RCC 7860 (cell line): ENCODE measurements at places on chromosomes 12 and 14.

DNA sequence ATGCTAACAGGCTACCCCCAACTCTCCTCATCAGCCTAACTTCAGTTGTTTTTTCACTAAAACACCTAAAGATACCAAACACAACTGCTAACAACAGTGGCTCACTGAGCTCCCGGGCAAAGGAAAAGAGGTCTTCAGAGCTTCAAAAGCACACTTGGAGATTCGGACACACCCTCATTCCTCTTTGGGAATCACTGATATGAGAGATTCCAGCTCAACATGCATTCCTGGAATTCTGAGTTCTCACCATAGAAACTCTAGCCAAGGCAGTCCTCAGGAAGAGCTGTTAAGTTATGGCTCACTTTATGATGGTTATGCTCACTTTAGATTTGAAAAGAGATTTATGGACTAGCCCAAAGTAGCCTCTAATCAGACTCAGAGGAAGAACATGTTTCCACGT lies 40.1 kb downstream of the STXBP6 start:
- peak; percentile 4 for DNase-seq

DNA sequence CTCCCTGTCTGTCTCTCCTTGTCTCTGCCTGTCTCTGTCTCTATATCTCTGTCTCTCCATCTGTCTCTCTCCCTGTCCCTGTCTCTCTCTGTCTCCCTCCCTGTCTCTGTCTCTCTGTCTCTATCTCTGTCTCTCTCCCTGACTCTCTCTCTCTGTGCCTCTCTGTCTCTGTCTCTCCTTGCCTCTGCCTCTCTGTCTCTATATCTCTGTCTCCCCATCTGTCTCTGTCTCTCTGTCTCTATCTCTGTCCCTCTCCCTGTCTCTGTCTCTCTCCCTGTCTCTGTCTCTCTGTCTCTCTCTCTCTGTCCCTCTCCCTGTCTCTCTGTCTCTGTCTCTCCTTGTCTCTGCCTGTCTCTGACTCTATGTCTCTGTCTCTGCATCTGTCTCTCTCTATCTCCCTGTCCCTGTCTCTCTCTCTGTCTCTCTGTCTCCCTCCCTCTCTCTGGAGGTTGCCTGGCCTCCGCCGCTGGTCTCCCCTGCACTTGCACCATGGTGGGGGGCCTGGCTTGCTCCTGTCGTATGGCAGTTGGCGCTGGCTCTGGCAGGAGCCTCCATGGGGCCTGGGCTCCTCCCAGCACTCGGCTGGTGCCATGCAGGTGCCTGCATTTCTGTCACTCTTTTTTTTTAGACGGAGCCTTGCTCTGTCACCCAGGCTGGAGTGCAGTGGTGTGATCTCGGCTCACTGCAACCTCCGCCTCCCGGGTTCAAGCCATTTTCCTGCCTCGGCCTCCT lies 28.3 kb downstream of the MMP17 start:
- DNase-seq: no peak

DNA sequence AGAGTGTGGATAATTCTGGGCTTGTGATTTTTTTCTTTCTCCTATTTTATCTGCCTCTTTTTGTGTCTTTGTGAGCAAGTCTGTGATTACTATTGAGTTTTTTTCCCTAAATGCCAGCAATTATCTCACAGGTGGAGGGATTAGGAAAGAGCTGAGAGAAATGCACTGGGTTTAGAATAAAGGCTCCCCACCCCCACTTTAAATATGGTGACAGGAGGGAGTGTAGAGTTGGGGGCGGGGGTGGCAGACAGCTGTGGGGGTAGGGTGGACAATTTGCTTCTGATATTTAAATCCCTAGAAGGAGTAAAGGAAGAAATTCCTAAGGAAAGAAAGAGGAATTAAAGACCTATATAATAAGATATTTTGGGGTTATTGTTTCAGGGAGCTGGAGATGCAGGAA lies 145.9 kb downstream of the NRXN3 start:
- no peak for DNase-seq

GRCh38 chr12:53048780-53049401 lies 974 bp upstream of the TNS2 start:
- DNase-seq: no peak

GRCh38 chr12:14928931-14929330 lies 9.4 kb downstream of the ERP27 start:
- no peak for DNase-seq

DNA sequence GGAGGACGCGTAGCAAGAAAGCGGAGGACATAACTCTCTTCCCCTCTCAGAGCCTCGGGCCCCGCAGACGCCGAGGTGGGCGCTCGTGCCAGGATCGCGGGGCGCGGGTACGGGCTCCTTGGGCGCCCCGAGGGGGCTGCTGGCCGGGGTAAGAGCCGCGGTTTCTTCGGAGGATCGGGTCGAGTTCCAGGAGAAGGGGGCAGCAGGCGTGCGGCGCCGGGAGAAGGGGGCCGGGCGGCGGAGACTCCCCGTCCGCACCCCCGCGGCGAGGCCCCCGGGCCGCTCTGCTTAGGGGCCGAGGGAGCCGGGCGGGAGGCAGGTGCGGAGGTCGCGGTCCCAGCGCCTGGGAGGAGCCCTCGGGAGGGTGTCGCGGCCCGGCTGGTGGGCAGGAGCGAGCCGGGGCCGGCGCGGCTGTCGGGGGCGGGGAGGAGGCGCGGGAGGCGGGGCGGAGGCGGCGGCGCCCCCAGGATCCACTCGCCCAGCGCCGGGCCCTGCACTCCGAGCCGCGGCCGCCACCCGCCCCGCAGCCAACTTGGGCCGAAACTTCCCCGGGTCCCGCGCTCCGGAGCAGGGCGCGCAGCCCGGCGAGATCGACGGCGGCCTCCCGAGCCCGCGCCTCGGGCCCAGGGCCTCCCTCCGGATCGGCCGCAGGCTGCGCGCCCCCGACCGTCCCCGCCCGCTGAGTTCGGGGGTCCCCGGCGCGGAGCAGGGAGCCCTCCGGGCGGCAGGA lies 64.4 kb downstream of the FBXL14 start:
- DNase-seq: no peak

- DNase-seq: no peak
Observed at GRCh38 chr14:36755756-36756155, 94.1 kb downstream of the PAX9 start.

- no peak for DNase-seq
Observed at GRCh38 chr12:52845946-52846345, 2.8 kb downstream of the KRT78 start.

GRCh38 chr14:50910495-50911420 lies 33.5 kb downstream of the PYGL start:
- no peak for DNase-seq

DNA sequence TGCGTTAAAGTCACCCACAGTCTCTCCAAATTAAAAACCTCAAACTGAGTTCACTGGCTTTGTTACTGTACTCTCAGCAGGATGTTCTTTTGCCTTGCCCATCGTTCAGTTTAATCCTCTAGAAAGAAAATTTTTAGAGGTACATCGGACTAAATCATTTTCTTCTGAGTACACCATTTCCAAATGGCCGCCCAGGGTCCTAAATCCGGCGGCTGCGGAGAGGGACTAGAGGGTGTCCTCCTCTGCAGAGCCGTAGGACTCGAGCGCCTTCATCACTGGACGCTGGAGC lies 1.4 kb downstream of the LIN7A start:
- DNase-seq: no peak

- DNase-seq: no peak
Observed at GRCh38 chr12:121089031-121089812, 43.5 kb upstream of the P2RX7 start.

DNA sequence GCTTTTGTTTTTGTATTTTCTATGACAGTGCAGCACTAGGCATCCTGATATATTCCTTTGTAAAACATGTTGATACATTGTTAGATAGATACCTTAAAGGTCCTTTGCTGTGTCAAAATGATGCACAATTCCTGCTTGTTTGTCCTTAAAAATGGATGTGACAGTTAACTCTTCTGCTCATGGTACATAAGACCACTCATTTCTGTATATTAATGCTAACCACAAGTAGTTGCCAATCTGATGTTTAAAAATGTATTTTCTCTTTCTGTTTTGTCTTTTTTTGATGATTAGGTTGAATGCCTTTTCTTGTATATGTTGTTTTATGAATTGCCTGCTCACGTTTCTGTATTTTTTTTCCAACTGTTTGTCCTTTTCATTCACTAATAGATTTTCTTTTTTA lies 35.1 kb downstream of the ATF7IP start:
- DNase-seq: no peak

DNA sequence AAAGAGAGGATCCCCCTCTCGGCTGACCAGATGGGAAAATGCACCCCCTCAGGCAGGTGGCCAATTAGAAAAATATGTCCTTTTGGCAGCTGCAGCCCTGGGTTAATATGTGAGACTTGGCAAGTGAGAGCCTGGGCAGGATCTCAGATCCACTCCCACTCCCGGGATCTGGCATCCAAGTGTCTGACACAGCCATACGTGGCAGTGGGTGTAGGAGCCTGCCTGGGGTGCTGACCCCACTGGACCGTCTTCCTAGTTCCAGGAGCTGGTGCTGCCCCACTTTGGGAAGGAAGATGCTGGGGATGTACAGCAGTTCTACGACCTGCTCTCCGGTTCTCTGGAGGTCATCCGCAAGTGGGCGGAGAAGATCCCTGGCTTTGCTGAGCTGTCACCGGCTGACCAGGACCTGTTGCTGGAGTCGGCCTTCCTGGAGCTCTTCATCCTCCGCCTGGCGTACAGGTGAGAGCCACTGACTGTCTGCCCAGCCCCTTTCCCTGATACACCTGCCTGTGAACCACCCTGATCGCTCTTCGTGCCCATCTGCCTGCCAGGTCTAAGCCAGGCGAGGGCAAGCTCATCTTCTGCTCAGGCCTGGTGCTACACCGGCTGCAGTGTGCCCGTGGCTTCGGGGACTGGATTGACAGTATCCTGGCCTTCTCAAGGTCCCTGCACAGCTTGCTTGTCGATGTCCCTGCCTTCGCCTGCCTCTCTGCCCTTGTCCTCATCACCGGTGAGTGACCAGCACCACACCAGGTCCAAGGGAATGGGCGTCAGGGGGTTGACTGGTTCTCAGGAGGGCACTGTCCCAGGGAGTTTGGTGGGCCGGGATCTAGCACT lies 5.8 kb downstream of the NR4A1 start:
- DNase-seq: no peak

DNA sequence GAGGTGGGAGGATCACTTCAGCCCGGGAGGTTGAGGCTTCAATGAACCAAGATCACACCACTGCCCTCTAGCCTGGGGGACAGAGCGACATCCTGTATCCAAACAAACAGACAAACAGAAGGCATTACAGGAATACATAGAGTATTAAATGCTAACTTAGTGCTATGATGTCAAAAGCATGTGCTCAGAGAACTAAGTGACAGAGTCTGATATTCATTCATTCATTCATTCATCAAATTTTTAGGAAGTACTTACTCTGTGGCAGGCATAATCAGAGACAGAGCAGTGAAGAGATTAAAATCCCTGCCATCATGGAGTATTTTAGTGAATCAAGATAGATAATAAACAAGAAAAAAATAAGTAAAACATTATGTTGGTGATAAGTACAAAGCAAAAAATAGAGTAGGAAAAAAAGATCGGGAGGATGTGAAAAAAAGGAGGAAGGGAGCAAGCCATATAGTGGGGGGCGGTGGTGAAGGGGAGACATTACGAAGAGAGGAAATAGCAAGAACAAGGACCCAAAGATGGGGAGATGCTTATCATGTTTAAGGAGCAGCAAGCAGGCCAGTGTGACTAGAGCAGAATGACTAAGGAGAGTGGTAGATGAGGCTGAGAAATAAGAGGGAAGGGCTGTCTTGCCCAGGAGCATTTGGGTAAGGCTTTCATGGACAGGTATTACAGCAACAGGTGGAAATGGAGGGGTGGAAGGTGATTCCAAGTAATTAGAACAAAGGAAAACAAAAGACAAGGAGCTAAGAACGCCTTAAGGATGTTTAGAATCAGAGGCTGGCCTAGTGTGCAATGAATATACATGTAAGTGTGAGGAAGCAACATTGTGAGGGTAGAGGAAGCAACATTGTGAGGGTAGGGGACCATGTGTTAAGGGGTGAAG lies 2.8 kb downstream of the MAP4K5 start:
- DNase-seq: no peak

DNA sequence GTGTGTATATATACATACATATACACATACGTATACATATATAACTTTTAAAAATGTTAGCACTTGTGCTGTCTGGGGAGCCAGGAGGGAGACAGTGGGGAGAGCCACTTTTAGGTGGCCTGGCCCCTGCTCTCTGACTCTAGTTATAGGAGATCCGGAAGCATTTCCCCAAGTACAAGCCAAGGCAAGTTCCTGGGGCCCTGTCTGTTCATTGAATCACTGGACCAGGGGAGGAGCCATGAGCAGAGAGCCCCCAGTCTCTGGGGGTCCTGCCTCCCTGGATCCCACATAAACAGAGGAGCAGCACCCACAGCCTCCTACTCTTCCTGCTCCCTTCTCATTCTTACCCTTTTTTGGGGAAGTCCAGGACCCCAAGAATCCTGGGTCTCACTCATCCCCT lies 45.4 kb upstream of the TMED10 start:
- DNase-seq: no peak

DNA sequence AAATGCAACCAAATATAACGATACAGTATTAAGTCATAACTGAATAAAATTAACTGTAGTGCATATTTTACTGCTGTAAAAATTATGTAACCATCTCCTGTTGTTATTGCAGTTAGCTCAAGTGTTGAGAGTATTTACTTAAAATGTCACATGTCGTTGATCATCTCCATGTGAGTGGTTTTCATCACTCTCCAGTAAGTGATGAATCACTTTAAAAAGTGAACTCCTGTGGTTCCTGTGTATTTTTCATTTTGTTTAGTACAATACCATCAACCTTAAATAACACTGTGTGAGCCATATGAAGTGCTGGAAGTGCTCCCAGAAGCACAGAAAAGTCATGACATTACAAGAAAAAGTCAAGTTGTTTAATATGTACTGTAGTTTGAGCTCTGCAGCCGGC lies 104.7 kb upstream of the SLCO1B1 start:
- no peak for DNase-seq

DNA sequence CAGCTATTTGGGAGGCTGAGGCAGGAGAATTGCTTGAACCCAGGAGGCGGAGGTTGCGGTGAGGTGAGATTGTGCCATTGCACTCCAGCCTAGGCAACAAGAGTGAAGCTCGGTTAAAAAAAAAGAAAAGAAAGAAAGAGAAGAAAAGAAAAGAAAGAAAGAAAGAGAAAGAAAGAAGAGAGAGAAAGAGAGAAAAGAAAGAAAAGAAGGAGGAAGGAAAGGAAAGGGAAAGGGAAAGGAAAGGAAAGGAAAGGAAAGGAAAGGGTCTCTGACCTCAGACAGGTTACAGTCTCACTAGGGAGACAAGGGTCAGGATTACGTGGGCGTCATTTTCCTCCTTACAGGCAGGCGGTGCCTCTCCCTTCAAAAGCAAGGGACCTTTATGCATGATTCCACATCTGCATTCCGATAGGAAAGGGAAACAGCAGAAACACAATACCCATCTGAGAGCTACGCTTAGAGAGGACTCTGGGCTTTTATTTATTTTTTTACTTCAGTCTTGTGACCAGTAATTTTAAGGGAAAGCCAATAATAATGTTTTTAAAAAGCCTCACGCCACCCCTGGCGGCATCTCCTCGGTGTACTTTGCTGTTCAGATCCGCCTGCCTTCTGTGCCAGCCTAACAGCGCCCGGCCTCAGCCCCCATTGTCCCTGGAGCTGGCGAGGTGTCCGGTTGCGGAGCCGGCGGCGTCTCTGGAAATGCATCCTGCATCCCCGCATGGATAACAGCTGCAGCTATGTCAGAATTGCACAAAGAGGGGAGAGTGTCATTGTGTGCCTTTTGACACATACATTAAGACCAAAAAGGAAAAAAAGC lies 945 bp upstream of the HIP1R start:
- DNase-seq: peak; percentile 47

- no peak for DNase-seq
Observed at GRCh38 chr12:13243516-13244070, 47.1 kb downstream of the EMP1 start.

- no peak for DNase-seq
Observed at GRCh38 chr12:30706476-30706875, 10.8 kb upstream of the IPO8 start.

- DNase-seq: no peak
Observed at GRCh38 chr12:12266389-12266872, 413 bp downstream of the LRP6 start.
